ENCODE measurements at places on chromosomes 6 and 20. TPM values are rescaled to one million over a fixed set of nuclear protein-coding genes. Genes with fewer than 3 reads are reported as not detected.

Gene TREML2
- not detected for total RNA-seq

Gene ANKEF1
- 5.5 TPM for total RNA-seq

Gene C20orf202
- under 0.01 TPM for total RNA-seq

Gene INSM1
- not detected for total RNA-seq

Gene SMIM28
- not detected for total RNA-seq

Gene PI16
- total RNA-seq = not detected

Gene NHSL1
- total RNA-seq = 3.0 TPM

Gene QKI
- 127 TPM for total RNA-seq

Gene C20orf141
- not detected for total RNA-seq

Gene LRRC1
- total RNA-seq = 38.1 TPM

All from placental epithelial cell (primary cell).